ENCODE measurements at places on chromosomes 4 and X.

GRCh38 chrX:49756692-49757091, 60.9 kb upstream of the PAGE1 start:
- no peak for DNase-seq

DNA sequence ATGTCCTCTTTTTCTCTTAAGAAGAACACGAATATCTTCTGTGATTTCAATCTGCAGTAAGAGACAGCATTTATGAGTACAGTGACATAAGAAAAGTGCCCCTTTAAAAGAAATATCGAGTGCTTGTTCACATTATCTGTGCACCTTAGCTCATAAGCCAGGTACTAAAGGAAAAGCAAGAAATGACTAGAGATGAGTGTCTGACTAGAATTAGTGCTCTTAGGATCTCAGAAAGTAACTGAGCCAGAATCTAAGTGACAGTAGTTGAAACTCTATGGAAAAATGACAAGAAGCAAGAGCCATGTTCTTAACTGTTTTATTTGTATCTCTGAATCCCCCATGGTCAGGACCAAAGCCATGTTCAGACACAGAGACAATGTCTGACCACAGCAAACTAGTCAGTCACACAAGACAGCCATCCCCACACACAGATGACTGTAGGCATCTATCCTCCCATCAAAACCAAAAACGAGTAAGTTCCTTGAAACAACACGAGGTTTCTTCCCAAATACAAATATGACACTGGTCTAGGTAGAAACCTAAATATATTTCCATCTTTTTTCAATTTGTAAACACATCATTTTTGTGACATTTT, 36.8 kb downstream of the ACSL4 start:
- DNase-seq: no peak

DNA sequence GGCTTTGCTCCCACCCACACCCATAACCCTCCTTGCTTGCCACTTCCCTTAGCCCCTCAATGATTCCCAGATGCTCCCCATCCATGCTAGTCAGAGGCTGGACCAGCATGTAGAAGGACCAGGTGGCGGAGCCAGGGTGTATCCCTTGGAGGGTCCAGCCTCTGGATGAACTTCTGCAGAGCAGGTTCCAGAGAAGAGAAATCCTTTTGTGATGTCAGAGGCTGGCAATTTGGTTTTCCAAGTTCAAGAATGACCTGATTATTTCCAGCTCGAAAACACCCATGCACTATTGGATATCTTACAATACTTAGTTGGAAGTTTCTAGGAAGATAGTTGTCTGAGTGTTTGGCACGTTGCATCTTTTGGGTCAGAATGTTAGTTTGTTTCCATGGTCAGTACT, 168.3 kb upstream of the RPS6KA3 start:
- no peak for DNase-seq

DNA sequence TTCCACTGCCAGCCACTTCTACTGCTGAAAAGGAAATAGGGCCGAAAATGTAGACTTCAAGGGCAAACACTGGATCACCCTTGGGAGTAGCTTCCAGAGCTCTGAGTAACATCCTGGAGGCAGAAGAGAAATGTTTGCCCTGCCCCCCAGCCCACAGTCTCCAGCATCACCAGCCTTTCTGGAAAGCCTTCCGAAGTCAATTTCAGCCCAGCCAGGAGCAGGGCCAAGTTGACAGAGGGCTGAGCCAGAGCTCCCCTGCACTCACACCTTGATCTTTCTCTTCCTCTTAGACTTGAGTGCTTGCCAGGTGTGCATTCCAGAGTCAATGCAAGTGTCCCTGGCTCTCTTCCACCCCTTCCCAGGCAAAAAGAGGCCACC, 35.2 kb downstream of the SLC25A5 start:
- no peak for DNase-seq

- DNase-seq: no peak
Measured at GRCh38 chrX:16148896-16149295, 18.4 kb upstream of the MAGEB17 start.

DNA sequence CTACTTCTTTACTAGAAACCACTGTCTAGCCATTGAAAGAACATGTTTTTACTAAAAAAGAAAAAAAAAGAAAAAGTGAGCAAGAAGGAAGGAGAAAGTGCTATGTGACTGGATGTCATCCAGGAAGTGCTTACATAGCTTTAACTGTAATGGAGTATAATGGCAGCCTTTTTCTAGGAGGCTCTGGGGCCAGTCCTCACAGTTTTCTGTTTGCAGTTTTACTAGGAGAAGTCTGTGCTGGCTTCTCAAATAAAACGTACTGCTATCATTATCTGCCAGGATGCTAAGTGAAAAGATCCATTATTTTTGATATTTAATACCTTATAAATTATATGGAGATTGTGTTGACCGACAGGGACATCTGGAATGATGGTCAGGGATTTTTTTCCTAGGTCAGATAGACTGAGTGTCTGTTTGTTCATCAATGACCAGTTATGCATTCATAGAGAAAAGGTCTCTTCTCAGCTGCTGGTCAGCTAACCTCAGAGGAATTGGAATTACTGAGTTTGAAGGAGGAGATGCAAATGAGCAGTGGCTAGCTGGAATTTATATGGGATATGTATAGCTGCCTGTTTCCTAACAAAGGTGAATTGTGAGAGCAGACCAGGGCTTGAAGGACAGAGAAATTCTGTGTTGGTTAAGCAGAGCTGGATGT, 21.7 kb downstream of the LPAR4 start:
- no peak for DNase-seq

GRCh38 chr4:133565379-133565778, 416.3 kb downstream of the PCDH10 start:
- no peak for DNase-seq

- DNase-seq: no peak
Measured at GRCh38 chrX:151570561-151570960, 7.1 kb downstream of the PASD1 start.

GRCh38 chrX:41090568-41091238, 5.5 kb downstream of the USP9X start:
- no peak for DNase-seq

- no peak for DNase-seq
Measured at GRCh38 chr4:145101091-145101490, 3.0 kb downstream of the ABCE1 start.

GRCh38 chr4:47391256-47391655, 72.2 kb downstream of the COMMD8 start:
- no peak for DNase-seq

DNA sequence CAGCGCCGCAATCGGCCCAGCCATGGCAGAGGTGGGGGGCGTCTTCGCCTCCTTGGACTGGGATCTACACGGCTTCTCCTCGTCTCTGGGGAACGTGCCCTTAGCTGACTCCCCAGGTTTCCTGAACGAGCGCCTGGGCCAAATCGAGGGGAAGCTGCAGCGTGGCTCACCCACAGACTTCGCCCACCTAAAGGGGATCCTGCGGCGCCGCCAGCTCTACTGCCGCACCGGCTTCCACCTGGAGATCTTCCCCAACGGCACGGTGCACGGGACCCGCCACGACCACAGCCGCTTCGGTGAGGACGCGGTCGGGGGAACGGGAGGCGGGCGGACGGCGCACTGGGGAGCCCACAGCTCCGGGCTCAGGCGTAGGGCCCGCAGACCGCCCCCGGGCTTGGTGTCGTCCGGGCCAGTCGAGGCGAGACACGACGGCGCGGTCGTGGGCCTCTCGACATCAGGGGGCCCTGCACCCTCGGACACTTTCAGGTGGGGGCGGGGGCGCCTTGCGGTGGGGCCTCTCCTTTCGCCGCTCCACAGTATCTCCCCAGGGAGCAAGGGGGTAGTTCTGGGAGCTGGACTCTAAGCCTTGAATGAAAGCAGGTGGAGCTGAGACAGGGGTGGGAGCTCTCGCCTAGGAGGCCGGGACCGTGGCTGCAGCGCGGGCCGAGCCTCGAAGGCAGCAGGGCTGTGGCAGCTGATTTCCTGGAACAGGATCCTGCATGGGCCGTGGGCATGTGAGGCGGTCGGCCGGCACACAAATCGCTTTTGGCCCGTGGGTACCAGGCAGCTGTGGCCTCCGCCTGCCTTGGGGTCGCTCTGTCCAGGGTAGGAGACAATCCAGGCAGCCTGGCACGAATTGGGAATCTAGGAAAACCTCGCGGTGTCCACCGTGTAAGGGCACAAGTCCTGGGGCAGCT, 722 bp downstream of the FGF16 start:
- DNase-seq: no peak

- DNase-seq: no peak
Measured at GRCh38 chr4:48571471-48571870, 81.4 kb downstream of the ZAR1 start.

- DNase-seq: no peak
Measured at GRCh38 chr4:8090744-8091301, 67.8 kb downstream of the ABLIM2 start.

DNA sequence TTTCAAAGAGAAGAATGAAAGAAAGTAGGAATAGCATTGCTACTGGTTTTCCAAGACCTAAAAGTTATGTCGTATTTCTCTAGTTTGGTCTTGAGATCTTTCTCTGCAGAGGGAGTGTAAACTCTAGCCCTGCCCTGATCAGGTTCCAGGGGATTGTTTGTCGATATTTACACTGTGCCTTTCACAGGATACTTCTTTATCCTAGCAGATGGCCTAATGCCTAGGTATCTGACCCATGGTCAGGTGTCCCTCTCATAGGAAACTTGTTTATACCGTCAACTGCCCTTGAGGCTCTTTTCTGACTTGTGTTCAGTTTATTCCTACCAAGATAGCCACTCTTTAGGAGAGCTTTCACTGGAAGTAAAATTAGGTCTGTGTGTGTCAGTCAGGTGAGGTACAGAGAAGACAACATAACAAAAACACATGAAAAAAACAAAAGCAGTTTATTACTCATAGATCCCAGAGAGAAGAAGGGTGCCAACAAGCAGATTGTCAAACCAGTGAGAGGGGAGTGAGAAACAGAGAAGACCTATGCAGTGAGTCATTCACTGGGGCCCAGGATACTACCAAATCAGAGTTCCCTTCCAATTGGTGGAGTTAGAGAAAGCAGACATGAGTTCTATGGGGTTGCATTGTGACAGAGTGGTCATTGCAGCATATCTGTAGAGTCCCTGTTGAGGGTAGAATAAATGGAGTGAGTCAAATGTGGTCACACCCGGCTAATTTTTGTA, 40.6 kb upstream of the THOC2 start:
- DNase-seq: no peak

DNA sequence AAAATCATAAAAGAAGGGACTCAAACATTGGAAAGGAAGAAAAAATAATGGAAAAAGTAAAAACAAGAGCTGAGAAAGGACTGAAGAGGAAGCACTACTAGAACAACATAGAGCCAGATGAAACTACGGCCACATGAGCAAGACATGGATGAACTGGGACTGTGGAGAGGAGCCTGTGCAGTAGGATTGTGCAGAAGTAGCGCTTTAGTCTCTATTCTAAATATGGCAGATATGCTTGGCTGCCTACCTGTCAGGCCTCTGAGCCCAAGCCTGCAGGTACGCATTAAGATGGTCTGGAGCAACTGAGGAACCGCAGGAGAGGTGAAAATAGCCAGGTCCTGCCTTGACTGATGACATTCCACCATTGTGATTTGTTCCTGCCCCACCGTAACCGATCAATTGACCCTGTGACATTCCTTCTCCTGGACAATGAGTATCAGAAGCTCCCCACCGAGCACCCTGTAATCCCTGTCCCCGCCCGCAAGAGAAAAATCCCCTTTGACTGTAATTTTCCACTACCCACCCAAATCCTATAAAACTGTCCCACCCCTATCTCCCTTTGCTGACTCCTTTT, 154.3 kb downstream of the CAMK2D start:
- no peak for DNase-seq

GRCh38 chr4:5750946-5751665, 40.1 kb downstream of the EVC start:
- no peak for DNase-seq

- no peak for DNase-seq
Measured at GRCh38 chrX:150842198-150842685, 56.2 kb downstream of the CD99L2 start.

DNA sequence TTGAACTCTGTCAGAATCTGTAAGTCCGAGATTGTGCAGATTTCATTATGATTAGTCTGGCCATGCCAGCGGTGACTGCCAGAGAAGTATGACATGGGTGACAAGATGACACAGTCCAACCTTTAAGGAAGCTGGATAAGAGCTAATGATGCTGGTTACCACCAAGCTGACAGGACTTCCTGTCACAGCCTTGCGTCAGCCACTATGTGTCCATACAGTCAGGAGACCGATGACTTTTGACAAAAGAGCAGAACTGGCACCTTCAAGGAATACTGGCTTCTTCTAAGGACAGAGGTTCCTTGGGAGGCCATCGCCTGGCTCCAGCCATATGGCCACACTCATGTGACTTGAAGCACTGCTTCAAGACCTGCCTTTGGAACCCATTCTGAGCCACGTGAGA, 67.2 kb upstream of the TFDP3 start:
- DNase-seq: no peak

DNA sequence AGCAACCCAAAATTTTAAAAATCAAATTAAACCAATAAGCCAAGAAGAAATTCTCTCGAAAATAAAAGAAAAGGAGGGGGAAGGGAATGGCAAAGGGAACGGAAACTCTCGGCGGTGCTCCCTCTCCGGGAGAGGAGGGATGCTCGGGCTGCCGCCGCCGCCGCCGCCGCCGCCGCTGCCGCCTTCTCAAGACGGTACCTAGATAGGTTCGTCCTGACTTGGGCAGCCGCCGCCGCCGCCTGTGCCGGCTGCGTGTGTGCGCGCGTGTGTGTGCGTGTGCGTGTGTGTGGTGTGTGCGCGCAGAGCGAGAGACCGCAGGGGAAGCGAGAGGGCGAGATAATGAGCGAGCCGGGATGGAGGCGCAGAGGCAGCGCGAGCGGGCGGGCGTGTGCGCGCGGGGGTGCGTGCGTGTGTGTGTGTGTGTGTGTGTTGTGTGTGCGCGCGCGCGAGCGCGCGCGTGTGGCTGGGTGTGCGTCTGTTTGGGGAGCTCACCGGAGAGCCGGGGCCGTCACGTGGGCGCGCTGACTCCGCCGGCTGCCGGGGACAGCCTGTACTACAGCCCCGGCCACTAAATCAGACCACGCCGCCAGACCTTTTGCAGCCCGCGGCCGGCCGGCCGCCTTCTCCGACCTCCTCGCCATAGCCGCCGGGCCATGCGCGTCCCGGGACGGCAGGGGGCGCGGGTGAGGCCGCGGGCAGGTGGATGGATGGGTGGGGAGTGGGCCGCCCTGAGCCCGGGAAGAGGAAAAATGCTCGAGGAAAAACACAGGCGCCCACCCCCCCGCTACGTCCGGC, 111.6 kb downstream of the DHX15 start:
- no peak for DNase-seq

DNA sequence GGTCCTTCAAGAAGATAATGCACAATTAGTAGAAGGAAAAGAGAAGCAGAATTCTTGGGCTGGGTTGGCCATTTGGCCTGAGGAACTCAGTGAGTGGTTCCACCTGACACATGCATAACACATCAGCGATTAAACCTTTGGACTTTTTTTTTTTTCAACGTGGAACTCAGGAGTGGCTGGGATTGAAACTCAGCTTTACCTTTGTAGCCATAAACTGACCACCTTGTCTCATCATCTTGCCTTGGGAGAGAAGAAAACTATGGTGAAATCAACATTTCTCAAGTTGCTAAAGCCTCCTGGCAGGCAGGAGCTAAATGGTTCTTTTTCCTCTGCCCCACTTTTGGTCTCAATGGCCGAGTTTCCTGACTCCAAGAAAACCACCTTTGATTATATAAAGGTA, 16.3 kb downstream of the PTTG2 start:
- no peak for DNase-seq

All from SIG-M5 (cell line).